ENCODE measurements at places on chromosomes 3 and 15.

DNA sequence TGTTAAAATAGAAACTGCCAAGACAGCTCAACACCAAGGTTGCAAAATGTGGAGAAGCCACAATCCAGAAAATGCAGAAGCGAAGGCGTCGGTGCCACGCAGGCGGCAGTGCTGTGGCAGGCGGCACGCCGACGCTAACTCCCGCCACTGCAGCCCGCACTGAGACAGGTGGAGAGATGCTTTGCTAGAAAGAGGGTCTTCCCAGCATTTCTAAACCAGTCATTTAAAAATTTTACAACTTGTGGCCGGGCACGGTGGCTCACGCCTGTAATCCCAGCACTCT is 23.2 kb downstream of the CYFIP1 start:
- DNase-seq, result no peak

- DNase-seq, result no peak
Observed at GRCh38 chr3:81910244-81910852, 148.9 kb upstream of the GBE1 start.

- DNase-seq, result no peak
Observed at GRCh38 chr3:30685267-30685667, 78.9 kb downstream of the TGFBR2 start.

- no peak for DNase-seq
Observed at GRCh38 chr15:81321667-81322066, 2.3 kb downstream of the STARD5 start.

GRCh38 chr15:66563126-66563525 is 2.7 kb downstream of the LCTL start:
- DNase-seq, result no peak

DNA sequence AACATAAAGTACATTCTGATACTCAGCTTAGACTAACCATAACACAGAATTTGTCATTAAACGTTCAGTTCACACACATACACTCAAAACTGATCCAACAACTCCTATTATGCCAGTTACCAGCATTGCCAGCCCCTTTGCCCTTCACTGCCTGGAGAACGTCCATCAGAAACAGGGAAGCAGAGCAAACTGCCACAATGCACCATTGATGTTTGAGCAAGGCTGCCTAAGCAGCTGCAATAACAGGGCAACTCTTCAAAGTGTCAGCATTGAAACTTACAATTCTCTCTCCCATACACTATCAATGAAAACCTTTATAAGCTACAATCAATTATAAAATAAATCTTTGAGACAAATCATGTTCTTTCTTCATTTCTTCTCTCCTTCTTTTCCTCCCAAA is 85.1 kb downstream of the ZBTB20 start:
- DNase-seq, result no peak

DNA sequence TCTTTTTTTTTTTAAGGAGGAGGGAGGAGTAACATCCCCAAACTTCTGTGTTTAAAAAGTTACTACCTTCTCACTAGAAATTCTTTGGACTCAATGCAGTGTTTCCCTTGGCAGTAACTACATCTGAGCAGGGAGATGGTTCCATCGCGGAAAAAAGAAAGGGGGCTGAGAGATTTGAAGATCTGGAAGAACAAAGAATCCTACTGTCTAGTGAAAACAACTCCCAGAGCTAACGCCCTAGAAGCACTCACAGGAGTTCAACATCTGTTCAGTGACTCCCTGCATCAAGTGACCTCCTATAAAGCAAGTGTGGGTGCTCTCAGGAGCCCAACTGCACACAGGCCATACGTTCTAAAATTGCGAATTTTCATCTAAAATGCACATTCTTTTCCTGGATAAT is 66.8 kb upstream of the PXYLP1 start:
- no peak for DNase-seq

DNA sequence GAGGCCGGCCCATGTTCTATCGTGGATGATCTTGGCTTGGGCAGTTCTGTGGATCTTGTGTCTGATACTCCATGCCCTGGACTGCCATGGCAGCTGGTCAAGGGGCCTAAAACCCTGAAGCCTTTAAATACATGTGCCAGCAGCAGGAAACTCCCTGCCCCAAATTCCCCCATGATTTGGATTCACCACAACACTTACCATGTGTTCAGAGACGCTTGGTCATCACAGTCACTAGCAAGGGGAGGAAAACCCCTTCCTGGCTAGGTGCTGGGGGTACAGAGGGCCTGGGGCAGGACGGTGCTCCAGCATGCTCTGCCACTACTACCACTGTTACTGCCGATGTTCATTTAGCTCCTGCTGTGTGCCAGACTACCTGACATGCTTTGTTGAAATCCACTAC is 94.4 kb downstream of the DNAJB8 start:
- no peak for DNase-seq

DNA sequence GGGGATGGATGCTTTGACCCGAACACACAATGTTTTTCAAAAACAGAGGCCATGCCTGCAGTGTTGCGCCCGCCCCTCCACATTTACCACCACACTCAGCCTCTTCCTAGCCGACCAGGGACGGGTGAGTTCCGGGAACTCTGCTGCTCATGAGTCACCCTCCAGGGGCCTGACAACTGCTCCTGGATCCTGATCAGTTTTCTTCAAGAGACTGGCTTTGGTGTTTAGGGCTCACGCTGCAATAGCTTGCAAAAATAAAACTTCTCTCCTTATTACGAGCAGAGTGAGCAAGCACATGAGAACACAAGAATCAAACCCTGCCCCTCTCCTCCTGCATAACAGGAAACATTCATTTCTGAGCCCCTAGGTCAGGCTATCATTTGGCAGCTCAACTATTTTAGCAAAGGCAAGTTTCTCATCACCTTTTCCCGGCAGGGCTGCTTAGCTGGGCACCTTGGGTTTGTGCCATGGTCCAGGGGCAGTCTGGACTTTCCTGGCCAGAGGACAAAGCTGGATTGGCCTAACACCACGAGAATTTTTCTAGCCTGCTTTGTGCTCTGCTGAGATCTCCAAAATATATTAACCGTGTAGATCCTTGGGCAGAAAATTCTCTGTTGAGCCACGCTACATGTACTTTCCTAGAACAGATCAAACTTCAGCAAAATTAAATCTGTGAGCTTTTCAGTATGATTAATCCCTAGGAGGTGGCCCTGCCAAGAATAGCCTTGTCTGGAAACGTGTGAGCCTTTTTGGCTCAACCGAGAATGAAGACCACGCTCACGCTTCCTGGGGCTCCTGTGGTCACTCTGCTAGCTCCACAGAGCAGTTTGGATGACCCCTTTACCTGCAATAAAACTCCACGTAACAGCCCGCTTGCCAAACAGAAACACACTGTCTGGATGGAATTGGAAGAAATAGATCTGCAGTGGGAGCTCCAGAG is 52.7 kb upstream of the SPATA12 start:
- no peak for DNase-seq

- DNase-seq, result no peak
Observed at GRCh38 chr15:41780266-41780665, 6.0 kb downstream of the MAPKBP1 start.

DNA sequence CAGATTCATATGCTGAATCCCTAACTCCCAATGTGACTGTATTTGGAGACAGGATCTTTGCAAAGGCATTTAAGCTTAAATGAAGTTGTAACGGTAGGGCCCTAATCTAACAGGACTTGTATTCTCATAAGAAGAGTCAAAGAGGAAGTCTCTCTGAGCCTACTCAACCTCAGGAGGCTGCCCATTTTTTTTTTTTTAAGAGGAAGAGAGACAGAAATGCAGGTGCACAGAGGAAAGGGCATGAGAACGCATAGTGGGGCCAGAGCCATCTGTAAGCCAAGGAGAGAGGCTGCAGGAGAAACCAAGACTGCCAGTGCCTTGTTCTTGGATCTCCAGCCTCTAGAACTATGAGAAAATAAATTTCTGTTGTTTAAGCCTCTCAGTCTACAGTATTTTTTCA is 28.4 kb downstream of the ZNF860 start:
- no peak for DNase-seq

DNA sequence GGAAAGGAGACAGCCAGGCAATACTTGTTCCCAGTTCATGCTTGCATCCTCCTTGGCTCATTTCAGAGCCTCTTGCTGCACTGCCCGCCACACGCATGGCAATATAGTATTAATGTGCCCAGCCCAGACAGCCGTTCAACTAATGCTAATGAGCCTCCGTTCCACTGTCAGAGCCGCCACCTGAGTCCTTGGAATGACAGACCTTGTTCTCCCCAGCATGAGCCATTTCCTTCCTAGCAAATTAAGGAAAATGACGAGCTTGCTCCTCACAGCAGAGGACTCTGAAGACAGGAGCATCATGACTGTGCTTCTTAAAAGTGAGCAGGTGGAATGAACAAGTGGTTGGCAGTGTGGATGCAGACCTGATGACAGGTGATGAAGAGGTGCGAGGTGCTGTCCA is 10.8 kb upstream of the LRRC15 start:
- DNase-seq, result no peak

DNA sequence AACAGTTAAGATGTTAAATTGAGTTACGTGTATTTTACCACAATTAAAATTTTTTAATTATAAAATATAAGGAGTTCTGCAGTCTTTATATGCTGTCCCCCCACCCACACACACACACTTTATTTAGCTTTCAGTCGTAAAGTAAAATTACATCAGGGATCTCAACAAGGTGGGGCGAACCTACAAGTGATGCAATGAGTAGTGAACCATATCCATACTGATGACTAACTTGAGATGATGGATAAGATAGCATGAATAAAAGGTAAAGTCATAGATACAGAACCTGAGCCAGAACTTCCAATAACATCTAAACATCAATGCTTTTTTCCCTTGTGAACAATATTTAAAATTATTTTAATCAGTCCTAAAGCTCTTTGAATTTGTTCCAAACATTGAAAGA is 77.2 kb downstream of the VPS13C start:
- no peak for DNase-seq

DNA sequence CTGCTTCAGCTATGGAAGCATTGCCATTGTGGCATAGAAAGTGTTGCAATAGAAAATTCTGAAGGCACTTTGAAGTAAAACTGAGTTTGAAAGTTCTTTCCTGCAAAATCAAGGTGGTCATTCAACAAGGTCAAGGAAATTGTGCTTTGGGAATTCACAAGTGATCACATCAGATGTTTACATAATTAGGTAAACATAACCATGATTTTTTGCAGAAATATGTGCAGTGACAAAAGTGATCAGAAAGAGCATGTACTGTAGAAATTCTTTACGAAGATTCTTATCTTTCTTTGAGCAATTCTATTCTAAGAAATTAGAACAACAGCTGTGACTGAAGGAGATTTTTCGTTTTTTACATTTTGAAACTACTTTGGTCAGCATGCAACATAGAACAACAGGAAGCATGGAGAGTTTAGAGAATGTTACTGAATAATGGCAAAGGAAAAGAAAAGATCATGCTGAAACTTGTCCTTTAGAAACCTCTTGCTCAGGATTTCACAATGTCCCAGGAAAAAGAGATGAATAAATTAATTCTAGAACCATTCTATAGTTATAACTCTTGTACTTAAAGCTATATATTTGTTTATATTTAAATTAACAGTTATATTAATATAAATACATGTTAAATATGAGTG is 643.4 kb upstream of the ARPP21 start:
- no peak for DNase-seq

- DNase-seq, result no peak
Observed at GRCh38 chr15:92847841-92848240, 52.3 kb upstream of the CHD2 start.

- DNase-seq, result no peak
Observed at GRCh38 chr3:61646851-61647525, 85.6 kb downstream of the PTPRG start.

DNA sequence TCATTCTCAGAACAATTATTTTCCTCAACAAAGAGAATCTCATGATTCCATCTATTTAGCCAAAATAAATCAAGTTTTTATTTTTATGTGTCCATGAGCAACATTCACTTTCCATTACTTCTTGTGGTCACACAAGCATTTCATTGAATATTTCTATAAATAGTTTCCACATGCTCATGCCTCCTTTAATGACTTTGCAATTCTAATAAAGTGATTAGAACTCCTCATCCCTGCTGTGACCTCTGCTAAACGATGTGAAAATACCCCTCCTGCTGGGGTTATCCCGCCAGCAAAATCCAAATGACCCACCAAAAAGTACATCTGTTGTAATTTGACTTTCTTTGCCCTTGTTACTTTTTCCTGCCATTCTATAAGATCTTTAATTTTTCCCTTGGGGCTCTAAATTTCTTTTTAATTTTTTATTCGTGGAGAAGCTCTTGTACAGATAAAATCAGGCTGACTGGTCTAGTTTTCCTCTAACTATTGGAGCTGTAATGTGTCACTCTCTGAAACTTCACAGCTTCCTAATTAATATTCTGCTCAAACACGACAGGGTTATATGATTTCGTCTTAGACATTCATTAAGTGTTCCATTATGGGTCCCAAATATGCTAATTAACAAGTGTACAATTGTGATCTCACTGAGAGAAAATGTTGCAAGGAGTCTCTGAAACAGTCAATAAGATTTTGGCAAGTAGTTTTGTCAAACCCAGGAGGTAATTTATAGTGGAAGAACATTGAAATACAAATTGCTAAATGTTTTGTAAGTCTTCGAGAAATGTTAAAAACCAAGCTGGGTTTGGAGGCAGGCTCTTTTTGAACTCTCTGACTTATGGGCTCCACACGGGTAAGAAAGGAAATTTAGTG is 533.1 kb upstream of the NAALADL2 start:
- DNase-seq, result no peak

- DNase-seq, result no peak
Observed at GRCh38 chr3:172076212-172076611, 36.8 kb downstream of the FNDC3B start.

DNA sequence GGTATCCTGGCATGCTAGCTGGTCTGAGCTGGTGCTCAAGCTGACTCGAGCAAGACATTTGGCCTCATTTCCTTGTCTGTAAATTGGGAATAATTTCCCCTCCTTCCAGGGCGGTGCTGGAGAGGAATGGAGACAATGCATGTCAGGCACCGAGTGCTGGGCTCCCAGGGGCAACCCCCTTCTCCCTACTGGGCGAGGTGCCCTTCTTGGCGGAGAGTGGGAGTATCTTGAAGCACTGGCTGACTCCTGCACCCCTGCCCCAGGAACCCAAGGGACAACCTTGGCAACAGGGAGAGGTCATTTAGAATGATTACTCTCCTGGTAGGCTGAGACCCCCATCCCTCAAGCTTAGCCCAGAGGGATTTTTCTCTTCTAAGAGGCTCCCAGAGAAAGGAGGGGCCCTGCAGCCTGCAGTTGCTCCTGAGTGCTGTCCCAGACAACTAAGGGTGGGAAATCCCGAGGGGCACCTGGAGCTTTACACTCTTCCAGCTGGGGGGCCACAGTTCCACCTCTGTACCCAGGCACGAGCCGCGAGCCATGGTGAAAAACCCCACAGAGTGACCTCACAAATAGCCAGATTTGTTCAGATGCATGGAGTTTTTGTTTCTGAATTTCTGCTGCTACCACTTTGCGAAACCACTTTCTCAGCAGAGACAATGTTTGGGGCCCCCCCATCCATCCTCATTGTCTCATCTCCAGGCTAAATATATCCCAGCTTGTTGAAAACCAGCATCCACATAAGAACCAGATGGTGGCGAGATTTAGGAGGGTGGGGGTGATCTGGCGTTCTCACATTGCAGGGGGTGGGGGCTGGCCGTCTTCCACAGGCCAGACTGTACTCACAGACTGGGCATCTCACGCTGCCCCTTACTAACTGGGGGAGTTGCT is 44.8 kb downstream of the ABTB1 start:
- no peak for DNase-seq
